NCI-H748 treated with DMSO at 0.1 percent for 48 hours (cell line): ENCODE measurements at places on chromosomes 1 and 21.

- no peak for DNase-seq
Measured at GRCh38 chr1:224745394-224745793, 129.3 kb downstream of the CNIH3 start.

GRCh38 chr1:39895731-39896480, 5.8 kb downstream of the MYCL start:
- no peak for DNase-seq

GRCh38 chr1:178077917-178078316, 16.0 kb upstream of the RASAL2 start:
- DNase-seq: no peak

- DNase-seq: no peak
Measured at GRCh38 chr1:114597949-114598348, 16.5 kb upstream of the BCAS2 start.

DNA sequence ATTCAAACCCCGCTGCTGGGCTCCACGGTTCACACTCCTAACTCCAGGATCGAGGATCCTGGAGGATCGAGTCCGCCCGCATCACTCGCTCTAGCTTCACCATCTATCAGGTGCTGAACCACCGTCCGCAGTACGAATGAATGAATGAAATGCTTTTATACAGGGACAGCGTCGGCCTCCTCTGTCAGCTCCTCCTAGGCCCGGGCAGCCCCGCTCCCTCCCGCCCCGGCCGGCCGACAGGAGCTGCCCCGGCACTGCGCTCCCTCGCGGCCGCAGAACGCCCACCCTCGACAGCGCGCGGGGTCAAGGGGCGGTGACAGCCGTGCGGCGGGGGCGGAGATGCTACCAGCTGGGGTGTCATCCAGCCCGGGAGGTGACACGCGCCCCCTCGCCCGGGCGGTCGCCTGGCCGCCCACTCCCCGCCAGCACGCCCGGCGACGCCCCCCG, 520 bp downstream of the ZBTB17 start:
- no peak for DNase-seq

DNA sequence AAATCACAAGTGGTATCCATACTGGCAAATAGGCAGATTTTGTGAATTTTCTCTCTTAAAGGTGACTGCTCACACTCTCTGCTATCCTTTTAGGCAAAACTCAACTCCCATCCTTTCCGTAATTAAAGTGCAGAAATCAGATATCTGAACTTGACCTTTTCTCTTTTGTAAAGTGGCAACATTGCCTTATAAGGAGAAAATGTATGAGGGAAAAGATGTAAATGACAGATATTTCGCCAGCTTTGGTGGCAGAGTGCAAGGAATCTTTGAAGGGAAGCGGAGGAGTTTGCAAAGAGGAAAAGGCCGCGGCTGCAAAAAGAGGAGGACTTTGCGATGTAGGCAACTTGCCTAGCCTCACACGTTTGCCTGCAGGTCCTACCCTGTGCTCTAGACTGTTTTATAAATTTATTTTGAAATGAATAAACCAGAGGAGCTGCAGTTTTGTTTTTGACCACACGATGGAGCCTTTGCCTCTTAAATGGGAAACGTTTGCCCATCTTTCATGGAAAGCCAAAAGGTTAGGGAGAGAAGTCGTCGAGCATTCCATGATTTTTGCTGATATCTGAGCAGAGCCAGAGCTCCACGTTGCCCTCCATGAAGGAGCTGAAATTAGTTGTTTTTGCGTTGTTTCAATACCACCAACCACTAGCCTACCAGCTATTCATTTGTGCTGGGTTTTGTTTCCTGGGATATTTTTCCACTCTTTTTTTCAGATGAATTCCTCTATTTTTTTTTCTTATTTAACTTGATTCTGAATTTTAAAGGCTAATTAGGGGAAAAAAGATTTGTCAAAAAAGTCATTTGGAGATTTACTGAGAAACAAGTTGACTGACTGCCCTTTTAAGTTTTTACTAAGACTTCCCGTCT, 242.3 kb downstream of the LMX1A start:
- peak; percentile 69 for DNase-seq

- no peak for DNase-seq
Measured at GRCh38 chr1:84968865-84969264, 28.0 kb downstream of the MCOLN2 start.

DNA sequence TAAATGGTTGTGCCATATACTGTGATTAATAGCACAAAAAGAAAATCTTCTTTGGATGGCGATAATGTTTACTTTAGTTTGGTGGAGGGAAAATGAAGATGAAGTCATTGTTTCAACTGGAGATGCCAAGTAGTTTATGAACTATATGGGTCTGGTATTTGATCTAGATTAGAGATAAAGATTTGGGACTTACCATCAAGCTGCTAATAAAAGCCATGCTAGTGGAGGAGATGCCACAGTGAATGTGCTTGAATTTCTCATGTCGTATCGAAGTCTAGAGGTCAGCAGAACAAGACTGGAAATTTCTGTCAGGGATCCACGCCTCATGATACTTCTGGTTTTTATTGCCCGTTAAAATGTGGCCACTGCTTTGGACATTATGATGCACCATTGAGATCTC, 742.0 kb downstream of the NCAM2 start:
- no peak for DNase-seq

GRCh38 chr1:61056196-61056572, 26.2 kb upstream of the NFIA start:
- peak; percentile 21 for DNase-seq

GRCh38 chr1:207314816-207315215, 6.7 kb upstream of the CD55 start:
- DNase-seq: no peak

DNA sequence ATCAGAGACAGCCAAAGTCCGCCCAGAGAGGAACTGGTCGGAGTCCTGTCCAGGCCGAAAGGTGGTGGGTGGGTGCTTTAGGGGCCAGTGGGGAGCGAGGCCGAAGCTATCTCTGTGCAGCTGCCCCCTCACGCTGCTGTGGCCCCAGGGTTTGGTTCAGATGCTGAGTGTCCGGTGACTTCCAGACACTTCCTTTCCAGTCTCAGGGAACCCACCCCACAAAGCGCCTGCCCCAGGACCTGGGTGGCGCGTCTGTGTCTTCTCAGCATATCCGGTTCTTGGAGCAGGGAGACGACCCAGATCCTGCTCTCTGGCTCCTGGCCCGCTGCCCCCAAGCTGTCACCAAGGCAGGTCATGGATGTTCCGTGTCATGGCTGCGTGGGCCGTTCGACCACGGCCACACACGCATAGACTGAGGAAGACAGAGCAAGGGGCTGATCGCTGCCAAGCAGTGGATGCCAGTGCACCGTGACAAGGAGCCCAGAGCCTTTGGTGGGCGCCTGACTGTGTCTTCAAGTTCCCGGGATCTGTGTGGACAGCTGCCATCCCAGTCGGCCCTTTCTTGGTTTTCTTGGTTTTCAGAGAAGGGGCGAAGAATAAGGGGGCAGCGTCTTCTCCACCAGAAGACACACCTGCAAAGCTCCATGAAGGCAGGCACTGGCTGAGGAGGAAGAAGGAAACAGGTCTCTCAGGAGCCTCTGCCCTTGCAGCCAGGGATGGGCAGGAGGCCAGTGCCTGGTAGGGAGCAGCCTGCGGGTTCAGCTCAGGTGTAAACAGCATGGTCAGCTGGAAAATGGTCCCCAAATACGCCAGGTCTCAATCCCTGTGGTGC, 22.9 kb upstream of the COL18A1 start:
- no peak for DNase-seq

DNA sequence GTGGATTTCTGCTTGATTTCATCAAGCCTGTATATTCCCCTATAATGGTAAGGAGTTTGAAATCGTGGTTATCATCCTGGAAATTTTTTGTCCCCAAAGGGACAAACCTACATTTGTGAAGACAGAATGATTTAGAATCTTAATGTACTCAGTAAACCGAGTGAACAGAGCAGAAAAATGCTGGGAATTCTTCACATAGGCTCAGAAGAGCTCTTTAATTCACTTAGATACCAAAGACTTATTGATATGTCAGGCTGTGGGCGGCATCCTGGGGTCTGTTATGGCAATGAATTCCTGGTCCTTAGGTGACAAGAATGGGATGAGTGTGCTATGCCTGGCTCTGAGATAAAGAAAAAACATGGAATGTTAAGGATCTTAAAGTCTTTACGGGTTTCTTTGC, 74.9 kb downstream of the ROR1 start:
- DNase-seq: no peak

- DNase-seq: no peak
Measured at GRCh38 chr1:53891678-53892077, 2.1 kb upstream of the YIPF1 start.

GRCh38 chr1:152932170-152932811, 14.7 kb upstream of the SPRR5 start:
- DNase-seq: no peak

DNA sequence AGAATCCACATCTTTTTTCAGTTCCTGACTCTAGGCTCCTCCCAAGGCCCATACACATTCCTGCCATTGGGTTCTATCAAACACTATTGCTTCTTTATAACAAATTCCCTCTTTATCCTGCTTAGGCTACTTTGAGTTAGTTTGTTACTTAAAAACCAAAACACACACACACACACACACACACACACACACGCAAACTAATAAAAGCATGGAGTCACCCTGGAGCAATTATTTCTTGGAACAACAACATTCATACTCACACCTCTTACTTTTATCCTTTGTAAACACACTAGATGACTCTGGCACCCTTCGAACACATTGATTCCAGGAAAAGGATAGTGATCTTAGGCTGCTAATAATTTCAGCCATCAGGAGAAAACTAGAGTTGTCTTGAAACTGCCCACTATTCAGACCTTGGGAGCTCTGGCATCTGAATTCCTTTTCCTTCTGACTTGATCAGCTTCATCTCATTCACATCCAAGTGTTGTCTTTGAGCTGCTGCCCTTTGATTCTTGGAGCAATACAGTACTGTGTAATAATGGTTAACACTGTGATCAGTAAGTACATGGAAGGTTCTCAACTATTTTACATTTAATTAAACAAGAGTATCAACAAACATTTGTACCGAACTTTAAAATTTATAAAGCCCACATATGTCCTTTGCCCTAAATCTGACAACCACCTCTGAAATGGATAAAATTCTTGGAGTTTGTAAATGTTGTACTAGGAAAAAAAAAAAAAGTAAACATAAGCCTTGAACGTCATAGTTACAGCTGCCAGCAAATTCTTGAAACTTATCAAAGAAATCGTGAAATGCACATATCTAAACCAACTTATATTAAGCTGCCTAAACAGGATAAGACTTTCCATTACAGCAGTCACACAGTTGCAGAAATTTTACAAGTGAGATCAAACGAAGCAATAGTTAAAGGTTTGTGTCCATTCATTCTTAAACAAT, 2.8 kb upstream of the SEC22B start:
- DNase-seq: no peak

DNA sequence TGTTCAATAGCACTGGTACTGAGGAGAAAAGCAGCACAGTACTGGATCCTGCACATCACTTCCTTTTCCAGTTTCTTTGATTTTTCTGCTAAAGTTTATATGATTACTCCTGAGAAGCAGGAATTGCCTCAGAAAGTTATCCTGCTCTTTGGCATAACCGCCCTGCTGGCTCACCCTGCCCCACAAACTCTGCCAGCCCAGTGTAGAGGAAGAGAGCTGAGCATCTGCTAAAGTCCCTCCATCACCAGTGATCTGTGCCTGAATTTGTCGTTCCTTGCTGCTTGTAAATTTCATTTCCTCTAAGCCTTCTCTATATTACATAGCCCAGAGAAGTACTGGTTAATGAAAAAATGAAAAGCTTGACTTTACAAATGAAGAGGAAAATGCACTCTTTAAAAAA, 87.0 kb upstream of the C1orf21 start:
- peak; percentile 35 for DNase-seq

GRCh38 chr1:205319081-205320018, 2.2 kb downstream of the NUAK2 start:
- peak; percentile 22 for DNase-seq

DNA sequence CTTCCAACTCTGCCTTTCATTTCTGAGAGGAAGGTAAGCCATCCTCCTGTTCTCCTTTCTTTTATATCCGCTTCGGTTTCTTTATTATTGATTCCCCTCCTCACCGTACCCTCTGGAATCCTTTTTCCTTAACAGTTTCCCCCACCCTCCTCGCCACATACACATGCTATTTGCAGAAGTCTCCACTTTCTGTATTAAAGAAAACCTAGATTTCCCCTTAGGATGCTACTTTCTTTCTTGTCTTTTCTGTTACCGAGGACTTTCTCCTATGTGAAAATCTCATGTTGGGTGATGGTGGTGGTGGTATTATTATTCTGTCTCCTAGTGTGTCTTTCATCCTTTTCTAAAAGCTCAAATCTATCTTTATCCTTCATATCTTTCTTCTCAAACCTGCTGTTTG, 62.3 kb downstream of the AK4 start:
- DNase-seq: no peak

DNA sequence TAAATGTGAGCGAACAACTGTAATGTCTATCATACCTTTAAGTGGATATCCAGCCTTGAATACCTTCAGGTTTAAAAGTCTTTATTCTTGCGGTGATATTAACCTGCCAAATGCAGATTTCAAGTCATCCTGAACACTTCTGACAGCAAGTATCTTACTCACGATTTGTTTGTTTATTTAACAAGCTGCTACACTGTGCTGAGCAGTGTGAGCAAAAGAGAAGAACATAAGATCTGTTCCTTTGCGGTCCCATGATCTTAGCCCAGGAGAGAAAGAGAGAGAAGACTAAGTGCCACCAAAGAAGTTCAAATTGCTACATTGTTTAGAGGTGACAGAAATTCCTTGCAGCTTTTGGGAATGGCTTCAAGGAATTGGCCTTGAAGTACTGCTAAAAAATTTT, 9.5 kb upstream of the IL24 start:
- DNase-seq: no peak

- DNase-seq: no peak
Measured at GRCh38 chr1:7300893-7301663, 470.0 kb upstream of the VAMP3 start.

- no peak for DNase-seq
Measured at GRCh38 chr1:203026666-203027663, 674 bp downstream of the PPFIA4 start.

- no peak for DNase-seq
Measured at GRCh38 chr21:16460936-16461335, 731.2 kb downstream of the USP25 start.

- DNase-seq: no peak
Measured at GRCh38 chr1:2828586-2829250, 27.2 kb upstream of the TTC34 start.

DNA sequence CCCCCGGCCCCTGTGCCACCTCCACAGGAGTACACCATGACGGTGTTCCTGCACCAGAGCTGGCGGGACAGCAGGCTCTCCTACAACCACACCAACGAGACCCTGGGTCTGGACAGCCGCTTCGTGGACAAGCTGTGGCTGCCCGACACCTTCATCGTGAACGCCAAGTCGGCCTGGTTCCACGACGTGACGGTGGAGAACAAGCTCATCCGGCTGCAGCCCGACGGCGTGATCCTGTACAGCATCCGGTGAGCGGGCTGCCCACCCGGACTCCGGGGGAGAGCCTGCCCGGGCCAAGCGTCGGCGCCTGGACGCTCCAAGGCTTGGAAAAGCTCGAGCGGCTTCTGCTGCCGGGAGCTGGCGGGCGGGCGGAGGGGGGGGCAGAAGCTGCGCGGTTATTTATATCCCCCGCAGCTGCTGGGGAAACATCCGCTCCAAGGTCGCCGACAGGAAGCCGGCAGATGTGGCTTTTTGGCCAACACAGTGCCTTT, 6.4 kb downstream of the GABRD start:
- DNase-seq: no peak
